ENCODE measurements at places on chromosomes 11 and 22.

- no peak for DNase-seq
Measured at GRCh38 chr11:95072948-95073347, 6.2 kb downstream of the SRSF8 start.

DNA sequence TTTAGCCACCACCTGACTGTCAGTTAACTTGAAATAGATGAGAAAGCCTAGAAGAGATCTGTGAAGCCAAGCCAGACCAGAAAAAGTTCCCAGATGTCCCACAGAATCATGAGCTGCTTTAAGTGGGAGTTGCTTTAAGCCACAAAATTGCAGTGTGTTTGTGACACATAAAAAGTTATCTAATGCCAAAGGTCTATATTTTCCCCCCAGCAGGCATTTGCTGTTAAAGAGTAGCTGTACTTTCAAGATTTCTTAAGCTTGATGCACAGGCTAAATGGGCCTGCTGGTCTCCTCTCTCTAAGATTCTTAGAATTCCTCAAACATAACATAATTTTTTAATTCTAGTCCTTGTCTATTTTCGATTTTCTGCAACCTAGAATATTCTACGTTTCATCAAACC lies 825.7 kb downstream of the FAM181B start:
- DNase-seq: peak; percentile 60

DNA sequence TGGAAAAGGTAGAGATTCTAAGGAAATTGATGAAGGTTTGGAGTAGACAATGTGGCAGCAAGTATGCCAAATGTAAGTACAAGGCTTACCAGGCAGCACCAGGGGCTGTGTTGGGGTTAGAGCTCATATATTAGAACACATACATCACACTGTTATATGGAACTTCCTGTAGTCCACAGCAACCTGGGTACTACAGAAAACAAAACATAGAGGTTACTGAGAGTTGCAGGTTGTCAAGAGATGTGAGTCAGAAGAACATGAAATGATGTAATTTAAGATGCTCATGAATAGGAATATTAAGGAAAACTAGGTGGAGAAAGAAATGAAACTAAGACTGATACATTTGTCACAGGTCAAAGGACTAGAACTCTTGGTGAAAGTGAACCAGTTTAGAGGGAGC lies 22.0 kb downstream of the FAT3 start:
- DNase-seq: no peak

DNA sequence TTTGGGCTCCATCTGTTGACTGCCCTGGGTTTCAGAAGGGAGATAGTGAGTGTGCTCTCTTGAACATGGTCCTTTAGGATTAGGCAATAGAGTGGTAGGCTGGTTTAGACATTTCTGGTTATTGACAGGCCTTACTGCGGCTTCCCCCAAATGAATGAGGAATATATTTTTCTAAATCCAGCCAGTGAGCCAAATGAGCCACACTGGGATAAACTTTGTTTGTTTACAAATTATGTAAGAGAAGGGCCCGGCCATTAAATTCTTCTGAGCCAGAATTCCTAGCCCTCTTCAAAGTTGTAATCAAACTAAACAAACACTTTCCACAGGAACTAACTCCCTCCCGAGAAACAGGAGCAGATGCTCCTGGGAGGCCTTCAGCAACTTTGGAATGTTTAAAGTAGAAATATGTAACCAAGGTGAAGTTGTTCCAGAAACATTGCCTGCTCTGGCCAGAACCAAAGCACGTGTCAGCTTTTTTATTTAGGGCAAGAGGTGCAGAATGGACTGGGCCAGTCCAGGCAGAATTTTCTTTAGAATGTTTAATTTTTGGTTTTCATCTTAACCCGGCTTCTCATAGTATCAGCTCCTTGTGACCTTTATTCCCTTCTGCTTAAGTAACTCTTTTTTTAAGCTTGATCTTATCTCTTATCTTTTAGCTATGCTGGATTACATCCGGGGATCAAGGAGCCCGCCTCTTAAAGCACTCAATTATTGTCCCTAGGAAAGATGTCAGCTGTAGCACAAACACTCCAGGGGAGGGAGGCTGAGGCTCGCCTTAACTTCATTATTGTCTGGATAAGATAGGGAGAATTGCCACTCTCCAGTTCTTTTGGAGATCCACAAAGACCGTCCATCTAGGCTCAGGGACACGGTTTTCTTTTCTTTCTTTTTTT lies 28.7 kb downstream of the ZNRF3 start:
- no peak for DNase-seq

DNA sequence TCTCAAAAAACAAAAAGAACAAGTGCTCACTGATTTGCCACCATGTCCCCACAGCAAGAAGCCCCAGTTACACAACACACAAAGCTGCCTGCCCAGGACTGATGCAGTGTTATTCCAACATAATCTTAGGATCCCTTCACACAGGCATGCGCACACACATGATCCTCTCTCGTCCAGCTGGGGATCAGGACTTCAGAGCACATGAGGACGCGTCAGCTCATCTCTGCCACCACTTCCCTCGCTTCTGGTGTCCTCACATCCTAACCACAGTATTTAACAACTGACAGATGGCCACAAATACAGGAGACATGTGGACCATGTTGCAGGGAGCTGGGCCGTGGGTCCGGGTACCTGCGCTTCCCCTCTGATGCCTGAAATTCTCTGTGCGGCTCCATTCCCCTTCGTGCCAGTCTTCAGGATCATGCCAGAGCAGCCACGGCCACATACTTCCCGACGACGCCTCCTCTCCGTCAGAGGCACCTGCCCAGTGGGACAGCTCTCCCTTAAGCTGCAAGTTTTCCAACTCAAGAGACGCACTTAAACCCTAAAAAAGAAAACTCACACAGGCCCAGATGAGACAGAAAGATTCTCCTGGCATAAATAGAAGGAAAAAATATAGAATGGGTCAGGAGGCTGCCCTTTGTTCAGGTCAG lies 68.3 kb downstream of the PACSIN2 start:
- no peak for DNase-seq

GRCh38 chr11:12863605-12864121 lies 145.5 kb upstream of the RASSF10 start:
- DNase-seq: no peak

- DNase-seq: no peak
Measured at GRCh38 chr11:124812876-124813275, 12.7 kb upstream of the MSANTD2 start.

DNA sequence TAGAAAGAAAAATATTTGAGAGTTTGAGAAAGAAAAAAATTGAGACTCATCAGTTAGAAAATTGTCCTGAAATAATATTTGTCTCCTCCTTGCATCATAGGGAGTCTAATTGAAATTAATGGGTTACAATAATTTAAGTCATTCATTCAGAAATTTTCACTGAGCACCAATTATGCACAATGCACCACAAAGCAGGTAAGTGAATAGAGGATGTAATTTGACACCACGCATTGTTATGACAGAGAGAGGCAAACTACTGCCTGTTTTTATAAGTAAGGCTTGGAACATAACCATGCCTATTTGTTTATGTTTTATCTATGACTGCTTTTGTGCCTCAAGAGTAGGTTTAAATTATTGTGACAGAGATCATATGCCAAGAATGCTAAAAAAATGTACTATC lies 537.9 kb upstream of the FAT3 start:
- DNase-seq: no peak

DNA sequence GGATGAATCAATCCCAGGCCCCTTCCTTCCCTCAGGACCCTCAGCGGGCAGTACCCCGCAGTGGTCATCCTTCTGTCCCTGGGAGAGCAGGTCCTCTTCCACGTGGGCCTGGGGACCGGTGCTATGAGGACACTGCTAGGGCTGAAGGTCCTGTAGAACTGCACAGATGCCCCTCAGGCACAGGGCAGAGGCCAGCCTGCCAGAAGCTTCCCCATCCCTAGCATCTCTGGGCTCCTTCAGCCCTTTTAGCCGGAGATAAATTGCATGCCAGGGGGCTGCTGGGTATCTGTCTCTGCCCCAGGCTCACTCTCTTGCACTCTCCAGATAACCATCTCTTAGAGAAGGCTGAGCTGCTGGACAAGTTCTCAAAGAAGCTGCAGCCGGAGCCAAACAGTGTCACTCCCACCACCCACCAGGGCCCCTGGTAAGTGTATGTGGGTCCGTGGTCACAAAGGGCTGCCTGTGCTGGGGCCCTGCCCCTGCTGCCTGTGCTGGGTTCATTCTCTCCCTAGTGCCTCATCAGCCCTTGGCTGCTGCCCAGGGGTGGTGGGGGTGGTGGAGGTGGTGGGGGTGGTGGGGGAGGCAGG lies 2.3 kb downstream of the ATG16L2 start:
- DNase-seq: no peak

GRCh38 chr22:30876221-30876751 lies 92.3 kb downstream of the MORC2 start:
- no peak for DNase-seq

DNA sequence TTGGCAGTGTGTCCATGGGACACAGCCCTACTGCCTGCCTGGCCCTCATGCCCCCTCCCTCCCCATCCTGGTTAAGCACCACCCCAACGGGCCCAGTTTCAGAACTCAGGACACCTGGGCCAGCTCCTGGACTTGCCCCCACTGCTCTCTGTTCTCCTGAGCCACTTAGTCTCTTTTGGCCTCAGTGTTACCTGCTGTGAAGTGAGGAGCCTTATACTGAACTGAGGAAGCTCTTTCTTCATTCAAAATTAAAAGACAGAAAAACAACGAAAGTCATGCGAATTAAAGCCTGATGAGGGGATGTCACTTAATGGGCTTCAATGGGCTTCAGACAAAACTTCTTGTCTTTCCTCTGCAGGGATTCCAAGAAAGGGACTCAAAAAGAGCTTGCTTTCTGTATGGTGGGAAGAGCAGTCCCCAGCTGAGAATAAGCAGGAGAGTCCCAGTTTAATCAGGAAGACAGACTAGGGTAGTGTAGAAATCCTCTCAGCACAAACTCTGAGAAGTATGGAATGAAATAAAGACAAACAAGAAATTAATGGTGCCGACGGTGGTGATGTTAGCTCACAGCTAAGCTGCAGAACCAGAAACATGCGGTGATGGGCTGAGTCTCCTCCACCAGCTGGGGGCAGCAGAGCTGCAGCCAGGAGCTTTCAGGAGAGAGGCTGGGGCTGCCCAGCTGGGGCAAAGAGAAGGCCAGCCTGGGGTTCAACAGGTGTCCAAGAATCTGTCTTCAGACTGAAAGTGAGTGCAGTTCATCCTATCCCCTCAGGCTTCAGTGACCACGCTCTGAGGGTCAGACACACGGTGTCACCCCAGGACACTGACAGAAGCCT lies 101.0 kb downstream of the GGTLC2 start:
- DNase-seq: peak; percentile 12

- peak; percentile 44 for DNase-seq
Measured at GRCh38 chr11:34356913-34357700, 703 bp downstream of the ABTB2 start.

GRCh38 chr11:115420505-115420904 lies 83.7 kb downstream of the CADM1 start:
- no peak for DNase-seq

GRCh38 chr11:64327375-64327774 lies 9.5 kb downstream of the PRDX5 start:
- no peak for DNase-seq

GRCh38 chr11:119739975-119740374 lies 11.0 kb upstream of the NECTIN1 start:
- no peak for DNase-seq

DNA sequence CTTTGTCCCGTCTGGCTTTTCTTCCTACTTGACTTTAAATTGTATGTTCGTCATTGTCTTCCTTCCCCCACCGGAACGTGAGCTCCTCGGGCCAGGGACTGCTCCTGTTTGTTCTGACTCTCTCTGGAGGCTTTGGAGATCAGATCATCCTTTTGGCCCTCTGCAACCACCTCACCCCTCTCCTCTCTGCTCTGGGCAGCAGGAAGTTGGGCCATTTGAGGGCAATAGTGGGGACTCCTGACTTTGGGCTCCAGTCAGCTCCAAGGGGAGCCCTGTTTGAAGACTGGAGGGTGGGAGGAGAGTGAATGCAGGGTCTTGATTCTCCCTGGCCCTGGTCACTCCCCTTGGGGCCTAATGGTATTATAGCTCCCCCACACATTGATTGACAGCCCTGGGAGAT lies 186.3 kb upstream of the B3GAT1 start:
- DNase-seq: no peak

DNA sequence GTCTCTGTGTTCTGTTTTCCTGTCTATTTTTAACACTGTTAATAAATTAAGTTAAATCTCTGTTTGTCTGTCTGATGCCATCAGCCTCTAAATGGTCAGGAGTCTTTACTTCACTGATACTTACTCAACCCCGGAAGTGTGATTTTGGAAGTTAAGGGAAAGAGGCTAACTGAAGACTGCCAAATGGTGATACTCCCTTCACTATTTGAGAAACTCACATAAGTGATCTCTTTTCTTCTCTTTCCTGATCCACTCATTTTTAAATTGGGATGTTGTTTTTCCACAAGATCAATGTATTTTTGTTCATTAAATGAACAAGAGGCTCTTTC lies 389 bp upstream of the CASP12 start:
- DNase-seq: no peak

DNA sequence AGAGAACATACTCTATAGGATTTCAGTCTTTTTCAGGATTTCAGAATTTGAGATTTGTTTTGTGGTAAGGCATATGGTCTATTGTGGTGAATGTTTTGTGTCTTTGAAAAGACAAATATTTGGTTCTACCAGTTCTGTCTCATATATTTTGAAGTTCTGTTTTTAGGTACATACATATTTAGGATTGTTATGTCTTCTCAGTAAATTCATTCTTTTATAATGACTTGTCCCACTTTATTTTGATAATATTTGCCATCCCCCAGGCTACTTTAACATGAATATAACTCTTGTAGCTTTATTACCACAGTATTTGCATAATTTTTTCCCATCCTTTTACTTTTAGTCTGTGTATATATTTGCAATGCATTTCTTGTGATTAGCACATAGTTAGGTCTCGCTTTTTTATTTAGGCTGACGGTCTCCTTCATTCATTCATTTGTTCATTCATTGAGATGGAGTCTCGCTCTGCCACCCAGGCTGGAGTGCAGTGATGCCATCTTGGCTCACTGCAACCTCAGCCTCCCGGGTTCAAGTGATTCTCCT lies 32.1 kb downstream of the MTMR3 start:
- no peak for DNase-seq

DNA sequence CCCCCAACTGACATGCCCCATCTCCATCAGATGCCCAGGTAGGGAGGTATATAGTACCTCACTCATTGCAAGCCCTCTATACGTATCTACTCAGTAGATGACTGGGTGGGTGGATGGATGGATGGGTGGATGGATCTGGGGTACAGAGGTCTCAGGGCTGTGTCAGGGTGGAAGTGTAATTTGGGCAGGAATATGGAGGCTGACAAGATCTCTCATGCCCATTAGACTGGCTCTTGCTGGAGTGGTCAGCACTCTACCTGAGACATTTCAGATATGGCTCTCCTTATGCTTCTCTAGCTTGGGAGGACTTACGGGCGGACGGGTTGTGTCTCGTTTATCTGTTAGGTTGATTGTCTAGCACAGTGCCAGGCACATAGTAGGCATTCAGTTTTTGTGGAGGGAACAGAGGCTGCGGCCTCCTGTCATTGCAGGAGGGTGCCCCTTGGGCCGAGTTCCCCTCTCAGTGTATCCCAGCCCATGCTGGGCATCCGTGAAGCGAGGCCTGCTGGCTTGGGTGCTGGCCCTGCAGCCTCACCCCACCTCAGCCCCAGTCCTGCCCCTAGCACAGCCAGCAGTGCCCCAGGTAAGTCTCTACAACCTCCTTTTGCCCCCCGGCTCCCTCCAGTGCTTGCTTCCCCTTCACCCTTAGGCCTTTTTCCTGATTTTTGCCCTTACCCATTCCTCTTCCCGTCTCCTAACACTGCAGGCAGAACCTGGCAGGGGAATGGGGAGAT lies 13.7 kb downstream of the ROBO3 start:
- no peak for DNase-seq
